Stimulated activated naive CD8-positive, alpha-beta T cell treated with anti-CD3 and anti-CD28 coated beads, Interleukin-15, amount 100 ng/mL, for 72 hours (primary cell): ENCODE measurements at places on chromosomes 1 and 21.
A peak's percentile ranks its signal among the peaks of the same experiment; 100 is the strongest.

- DNase-seq: no peak
These were observed 238.5 kb upstream of the RAB4A start for GRCh38 chr1:229032375-229032774.

DNA sequence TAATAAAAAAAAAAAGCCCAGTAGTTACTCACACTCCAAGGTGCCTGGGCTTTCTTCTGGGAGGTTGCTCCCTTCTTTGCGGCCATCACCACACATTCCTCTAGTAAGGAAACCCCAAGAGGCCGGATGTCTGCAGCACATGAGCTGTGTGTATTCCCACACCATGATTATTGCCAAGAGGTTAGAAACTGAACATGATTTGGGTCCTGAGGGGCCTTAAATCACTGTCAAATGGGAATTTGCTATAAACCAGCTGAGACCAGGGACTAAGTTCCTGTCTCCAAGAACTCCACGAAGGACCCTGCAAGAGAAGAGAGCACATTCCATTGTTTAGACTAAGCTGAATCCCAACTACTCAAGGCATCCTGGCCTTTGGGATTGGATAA is 85.3 kb upstream of the SSX2IP start:
- DNase-seq: no peak

GRCh38 chr1:119133987-119134386 is 6.5 kb downstream of the WARS2 start:
- no peak for DNase-seq

- peak; percentile 54 for DNase-seq
These were observed 14.6 kb downstream of the SLC35E2B start for GRCh38 chr1:1677718-1678580.

DNA sequence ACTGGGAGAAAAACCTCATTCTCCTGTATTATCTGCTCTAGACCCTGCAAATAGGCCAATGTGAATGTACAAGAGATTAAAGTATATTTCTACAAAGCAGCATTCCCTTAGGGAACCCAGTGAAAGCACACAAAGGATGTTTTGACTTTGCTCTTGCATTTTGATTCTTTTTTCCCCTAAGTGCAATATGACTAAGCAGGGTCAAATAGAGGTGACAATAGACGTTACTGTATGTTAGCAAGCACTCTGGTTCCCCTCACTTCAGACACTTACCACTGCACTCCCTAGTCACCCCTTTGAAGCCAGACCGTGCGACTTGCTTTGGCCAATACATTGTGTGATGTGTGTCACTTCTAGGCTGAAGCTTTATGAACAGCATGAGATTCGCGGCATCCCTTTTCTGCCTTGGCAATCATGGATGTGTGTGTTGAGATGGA is 209.7 kb downstream of the RHOU start:
- no peak for DNase-seq

DNA sequence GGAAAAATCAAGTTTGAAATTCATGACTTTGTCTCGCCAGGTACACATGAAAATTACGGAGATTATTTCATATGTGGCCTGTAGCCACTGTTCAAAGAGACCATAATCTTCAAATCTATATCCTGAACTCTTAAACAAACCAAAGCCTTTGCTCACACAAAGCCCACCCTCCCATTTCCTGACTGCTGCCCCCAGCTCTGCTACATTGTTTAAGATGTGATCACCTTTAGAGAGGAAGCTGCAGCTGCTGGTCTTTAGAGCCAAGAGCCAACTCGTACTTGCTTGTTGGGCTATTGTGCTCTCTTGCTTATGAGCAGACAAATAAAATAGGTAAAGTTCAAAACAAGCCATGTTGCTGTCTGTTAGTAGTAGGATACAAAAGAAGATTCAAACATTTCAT is 71.9 kb downstream of the DTL start:
- DNase-seq: no peak

GRCh38 chr21:45525153-45525909 is 16.9 kb downstream of the SLC19A1 start:
- DNase-seq: no peak

- DNase-seq: no peak
These were observed 326.7 kb upstream of the RGS18 start for GRCh38 chr1:191831572-191831971.

DNA sequence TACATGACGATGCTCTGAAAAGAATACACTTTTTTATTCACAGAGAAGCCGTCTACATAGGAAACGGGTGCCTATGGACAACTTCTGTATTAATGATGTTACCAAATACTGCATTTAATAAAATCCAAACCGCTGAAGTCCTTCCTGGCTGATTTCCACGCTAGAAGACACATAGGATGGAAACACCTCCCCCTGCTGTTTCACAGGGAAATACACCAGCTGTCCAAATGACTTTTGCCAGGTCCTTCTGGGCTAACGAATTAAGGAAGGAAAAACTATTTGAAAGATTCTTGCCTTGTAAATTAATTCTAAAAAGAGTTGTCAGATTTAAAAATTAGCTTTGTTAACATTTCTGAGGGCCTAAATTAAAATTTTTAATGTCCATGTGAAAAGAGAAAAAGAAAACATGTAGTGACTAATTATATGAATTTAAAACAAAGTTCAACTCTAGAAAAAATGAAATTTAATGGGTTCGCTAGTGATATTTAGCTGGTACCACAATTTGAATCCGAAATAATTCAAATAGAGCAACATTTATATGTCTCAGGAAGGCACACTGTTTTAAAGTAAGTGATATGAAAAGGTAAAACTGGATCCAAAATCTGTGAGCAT is 146.0 kb downstream of the RERE start:
- no peak for DNase-seq
